ENCODE measurements at places on chromosomes 4 and X.
A peak's percentile ranks its signal among the peaks of the same experiment; 100 is the strongest.

DNA sequence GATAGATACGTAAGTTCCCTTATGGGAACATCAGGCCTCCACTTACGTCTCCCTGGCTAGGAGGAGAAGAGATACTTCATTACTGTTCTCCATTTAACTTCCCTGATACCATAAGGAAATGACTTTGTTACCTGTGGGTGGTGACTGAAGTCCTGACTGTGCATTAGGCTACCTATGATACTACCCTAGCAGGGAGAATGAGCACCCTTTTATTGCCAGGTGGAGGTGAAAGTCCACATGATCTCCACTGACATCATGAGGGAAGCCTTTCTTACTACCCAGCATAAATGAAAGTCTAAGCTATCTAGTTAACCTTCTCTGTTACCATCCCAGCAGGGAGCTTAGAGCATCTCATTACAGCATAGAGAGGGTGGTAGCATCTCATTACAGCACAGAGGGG is 24.4 kb upstream of the LAMTOR3 start:
- DNase-seq: no peak

GRCh38 chr4:2057382-2058065 is 1.6 kb upstream of the NAT8L start:
- no peak for DNase-seq

- DNase-seq: no peak
Observed at GRCh38 chrX:56762707-56763555, 33.9 kb downstream of the NBDY start.

- DNase-seq: no peak
Observed at GRCh38 chr4:62360156-62360545, 1160.0 kb downstream of the ADGRL3 start.

DNA sequence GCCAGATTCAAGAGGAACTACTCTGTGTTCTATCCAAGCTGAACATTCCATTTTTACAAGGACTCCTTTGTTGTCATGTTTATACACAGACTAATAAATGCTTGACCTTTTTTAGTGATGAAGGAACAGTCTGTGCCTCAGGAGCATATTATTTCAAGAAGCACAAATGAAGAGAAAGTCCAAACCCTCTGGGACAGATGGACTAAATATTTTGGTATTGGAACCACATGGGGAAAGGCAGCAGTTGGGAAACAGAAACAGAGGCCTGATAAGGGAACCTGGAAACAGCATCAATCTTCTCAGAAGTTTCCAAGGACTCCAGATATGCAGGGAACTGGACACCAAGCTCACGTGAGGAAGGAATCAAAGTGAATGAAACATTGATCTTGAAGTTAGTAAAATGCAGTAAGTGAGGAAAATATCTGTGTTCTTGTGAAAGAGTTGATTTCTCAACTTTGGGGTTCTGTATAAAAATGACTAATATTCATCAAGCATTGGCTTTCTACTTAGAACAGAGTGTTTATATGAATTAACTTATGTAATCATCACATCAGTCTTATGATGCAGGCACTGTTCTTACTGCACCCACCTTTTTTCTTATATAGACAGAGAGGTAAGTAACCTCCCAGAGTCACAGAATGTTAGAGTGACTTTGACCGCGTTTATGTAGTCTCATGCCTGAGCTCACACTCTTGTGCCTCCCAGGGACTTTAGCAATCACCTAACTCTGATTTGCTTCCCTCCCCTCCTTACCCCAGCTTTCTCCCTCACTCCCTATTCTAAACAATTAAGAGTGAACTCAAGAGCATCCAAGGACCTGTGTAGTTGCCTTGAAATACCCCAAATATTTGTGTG is 148.9 kb upstream of the JADE1 start:
- no peak for DNase-seq

- no peak for DNase-seq
Observed at GRCh38 chrX:10926891-10927290, 184.2 kb upstream of the HCCS start.

GRCh38 chr4:26870576-26871262 is 10.1 kb downstream of the STIM2 start:
- no peak for DNase-seq

DNA sequence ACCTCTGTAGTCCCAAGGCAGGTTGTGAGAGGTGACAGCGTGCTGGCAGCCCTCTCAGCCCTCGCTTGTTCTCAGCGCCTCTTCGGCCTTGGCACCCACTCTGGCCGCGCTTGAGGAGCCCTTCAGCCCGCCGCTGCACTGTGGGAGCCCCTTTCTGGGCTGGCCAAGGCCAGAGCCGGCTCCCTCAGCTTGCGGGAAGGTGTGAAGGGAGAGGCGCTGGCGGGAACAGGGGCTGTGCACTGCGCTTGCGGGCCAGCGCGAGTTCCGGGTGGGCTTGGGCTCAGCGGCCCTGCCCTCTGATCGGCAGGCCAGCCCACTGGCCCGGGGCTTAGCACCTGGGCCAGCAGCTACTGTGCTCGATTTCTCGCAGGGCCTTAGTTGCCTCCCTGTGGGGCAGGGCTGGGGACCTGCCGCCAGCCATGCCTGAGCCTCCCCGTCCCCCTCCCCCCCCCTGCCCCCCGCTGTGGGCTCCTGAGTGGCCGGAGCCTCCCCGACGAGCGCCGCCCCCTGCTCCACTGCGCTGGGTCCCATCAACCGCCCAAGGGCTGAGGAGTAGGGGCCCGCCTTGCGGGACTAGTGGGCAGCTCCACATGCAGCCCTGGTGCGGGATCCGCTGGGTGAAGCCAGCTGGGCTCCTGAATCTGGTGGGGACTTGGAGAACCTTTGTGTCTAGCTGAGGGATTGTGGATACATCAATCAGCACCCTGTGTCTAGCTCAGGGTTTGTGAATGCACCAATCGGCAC is 347.6 kb downstream of the KLHL13 start:
- DNase-seq: no peak

GRCh38 chr4:125319311-125319710 is 4.6 kb downstream of the FAT4 start:
- no peak for DNase-seq

GRCh38 chr4:176302283-176303275 is 17.2 kb upstream of the SPCS3 start:
- DNase-seq: no peak

- no peak for DNase-seq
Observed at GRCh38 chrX:101602077-101602476, 15.7 kb downstream of the ARMCX6 start.

GRCh38 chr4:85828027-85828890 is 353.3 kb downstream of the ARHGAP24 start:
- DNase-seq: no peak

GRCh38 chr4:8396762-8397406 is 43.6 kb downstream of the ACOX3 start:
- no peak for DNase-seq

- no peak for DNase-seq
Observed at GRCh38 chr4:152634110-152634760, 45.6 kb downstream of the TMEM154 start.

DNA sequence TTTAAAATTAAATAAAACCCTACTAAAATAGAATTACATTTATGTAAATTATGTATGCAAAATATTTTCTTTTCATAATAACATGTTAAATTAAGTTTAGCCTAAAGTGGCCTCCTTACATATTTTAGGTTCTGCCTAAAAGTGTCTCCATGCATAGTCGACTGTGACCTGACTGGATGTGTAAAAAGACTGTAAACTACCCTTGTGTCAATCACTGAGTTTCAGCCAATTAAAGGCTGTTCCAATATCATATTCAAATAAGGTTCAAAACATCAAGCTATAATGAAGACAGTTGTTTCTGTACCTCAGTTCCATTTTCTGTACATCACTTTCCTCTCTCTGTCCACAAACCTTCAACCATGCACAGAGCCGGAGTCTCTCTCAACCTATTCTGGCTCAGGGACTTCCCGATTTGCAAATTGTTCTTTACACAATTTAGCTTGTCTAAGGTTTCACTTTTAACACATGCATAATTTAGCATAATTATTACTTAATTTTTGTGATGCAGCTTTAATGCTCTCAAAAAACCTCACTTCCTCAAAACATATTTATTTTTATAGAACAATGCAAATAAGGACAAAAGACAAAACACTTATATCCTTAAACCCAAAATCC is 60.1 kb downstream of the SH3RF1 start:
- no peak for DNase-seq

- peak; percentile 72 for DNase-seq
Observed at GRCh38 chr4:108118505-108118904, 50.2 kb downstream of the LEF1 start.

GRCh38 chr4:153538487-153539357 is 72.6 kb downstream of the TMEM131L start:
- DNase-seq: no peak

DNA sequence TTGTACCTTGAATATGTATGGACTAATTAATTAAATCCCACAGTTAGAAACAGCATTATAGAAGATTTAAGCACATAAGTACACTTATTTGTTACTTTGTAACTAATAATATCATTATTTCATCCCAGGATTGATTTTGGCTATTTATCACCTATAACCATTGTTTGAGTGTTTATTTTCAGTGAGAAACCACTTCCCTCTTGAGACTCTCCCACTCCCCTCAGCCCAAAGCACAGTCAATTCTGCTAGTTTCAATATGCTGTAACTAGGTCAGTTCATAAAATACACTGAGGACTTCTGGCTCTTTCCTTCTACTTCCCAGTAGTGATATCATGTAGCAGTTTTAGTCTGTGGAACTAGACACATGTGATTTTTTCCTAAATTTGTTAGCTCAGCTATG is 16.3 kb downstream of the OFD1 start:
- DNase-seq: no peak

DNA sequence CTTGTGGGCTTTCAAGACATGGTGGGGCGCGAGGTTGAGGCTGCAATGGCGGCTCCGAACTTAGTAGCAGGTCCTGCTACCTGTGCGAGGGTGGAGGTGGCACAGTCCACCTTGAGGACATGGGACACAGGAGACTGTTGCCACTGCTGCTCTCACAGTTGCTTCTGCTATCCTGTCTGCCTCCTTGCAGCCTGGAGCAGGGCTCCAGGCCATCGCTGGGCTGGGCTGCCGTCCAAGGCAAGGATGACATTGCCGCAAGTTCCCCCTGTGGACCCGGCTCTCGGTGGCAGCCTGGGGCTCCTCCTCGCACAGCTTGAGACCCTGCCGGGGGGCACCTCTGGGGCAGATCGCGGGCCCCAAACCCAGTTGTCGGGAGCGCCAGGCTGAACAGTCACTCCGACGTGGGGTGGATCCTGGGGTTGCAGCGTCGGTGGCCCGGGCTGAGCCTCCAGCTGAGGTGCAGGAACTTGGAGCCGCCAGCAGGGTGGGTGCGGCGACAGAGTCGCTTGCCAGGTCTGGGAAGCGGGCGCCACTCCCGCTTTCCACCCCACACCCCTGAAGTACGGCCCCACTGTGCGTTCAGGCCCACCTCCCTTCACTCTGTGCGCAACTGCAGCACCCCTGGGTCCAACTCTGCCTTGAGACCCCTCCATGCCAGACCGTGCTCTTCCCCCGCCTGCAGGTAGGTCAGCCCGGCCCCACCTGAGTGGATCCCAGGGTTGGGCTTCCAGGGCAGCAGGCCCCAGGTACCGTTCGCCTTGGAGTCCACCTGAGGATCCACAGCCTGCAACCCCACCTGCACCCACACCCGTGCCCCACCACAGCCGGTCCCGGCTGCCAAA is 192.7 kb upstream of the NUDT6 start:
- DNase-seq: no peak

DNA sequence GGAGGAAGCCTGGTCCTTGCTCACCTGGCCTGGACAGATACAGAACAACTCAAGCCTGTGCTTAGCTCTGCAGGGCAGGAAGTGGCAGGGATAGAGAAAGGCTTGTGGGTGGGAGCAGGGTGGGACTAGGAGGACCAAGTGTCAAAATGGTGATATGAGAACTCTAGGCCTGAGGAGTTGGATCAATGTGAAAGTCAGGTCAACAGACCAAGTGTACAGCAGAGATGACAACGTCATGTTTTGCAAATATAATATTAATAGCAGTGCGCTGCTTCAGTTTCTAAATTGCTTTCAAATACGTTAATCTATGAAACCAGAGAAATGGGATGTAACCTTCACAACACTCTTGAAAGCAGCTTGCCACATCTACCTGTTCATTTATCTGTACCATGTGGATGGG is 114.2 kb upstream of the MAP3K15 start:
- DNase-seq: no peak

DNA sequence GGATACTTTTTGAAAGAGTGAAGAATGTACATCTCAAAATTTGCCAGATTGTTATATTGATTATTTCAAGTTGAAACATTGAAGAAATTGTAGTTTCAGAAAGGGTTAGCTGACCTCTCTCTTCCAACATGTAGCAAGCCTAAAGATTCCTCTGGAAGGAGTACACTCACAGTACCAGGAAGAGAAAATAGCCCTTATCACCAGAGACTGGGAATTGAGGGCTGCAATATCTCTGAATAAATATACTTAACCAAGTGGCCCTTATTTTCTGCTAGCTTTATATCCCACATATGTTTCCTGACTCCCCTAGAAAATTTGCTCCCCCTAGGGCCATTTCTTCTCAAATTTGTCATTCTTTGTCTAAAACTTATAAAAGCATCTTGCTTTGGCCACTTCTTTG is 332.2 kb downstream of the GASK1B start:
- no peak for DNase-seq

DNA sequence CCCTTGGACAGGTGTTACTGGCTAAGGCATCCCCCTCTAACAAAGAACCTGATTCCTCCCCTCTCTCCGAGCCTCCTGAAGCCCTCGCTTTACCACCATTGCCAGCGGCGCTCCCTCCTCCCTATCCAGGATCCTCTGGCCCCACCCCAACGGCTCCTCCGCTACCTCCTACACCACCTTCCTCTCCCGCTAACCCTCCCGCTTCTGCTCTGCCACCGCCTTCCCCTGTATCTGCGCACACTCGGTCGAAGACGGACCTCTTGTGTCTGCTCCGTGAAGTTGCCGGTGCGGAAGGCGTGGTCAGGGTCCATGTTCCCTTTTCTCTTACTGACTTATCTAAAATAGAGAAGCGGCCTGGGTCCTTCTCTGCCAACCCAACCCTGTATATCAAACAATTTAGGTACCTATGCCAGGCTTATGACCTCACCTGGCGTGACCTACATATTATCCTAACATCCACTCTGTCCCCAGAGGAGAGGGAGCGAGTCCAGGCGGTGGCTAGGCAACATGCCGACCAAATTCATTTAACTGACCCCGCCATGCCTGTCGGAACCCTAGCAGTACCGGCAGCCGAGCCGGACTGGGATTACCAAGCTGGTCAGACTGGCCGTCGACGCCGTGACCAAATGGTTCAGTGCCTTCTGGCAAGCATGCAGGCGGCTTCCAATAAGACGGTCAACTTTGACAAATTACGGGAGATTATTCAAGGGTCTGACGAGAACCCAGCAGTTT is 958.9 kb downstream of the RPA4 start:
- no peak for DNase-seq

DNA sequence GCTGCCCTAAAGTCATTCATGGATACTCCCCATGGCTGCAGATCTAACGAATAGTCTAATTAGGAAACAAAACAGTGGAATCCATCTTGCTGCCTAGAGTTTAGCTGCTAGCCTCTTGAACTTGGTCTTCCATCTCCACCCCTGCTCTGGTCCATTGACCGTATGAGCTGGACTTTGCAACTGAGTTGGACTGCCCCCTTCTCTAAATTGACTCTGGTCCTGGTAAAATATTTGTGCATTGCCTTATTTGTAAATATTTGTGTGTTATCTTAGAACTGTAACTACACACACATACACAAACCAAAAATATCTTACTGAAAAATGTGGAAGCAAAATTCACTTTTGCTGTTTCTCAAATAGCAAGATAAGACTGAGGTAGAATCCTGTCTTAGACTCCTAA is 181.3 kb downstream of the NWD2 start:
- DNase-seq: no peak
